ENCODE measurements at places on chromosomes 11 and 22.

GRCh38 chr11:118699506-118700220 is 20.2 kb upstream of the TREH start:
- no peak for DNase-seq

DNA sequence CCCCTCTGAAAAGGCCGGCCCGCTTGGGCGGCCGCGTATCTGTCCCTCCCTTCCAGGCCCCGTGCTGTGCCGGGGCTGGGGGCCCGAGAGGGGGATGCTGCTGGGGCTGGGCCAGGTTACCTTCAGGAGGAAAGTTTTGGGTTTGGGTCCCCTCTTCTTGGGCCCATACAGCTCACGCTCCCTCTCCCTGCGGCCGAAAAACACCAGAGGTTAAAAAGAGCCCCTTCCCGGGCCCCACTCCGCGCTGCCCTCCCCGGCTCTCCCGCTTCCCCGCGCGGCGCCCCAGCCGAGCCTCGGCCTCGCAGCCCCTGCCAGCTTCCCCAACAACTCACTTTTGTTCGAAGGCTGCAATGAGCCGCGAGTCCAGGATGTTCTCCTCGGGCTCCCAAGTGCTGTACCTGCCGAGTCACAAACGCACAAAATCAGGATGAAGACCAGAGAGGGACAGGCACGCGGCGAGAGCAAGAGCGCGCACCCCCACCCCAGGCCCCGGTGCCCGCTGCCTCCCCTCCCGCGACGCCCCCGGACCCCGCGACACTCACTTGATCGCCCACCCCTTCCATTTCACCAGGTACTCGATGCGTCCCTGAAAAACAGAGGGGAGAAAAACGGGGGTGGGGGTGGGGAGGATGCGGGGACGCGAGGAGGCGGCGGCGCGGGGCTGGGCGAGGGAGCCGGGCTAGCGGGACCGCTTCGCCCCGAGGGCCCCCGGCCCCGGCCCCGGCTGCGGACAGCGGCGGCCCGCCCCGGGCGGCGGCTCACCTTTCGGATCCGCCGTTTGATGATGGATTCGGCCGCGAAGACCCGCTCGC is 450 bp downstream of the CBX6 start:
- no peak for DNase-seq

DNA sequence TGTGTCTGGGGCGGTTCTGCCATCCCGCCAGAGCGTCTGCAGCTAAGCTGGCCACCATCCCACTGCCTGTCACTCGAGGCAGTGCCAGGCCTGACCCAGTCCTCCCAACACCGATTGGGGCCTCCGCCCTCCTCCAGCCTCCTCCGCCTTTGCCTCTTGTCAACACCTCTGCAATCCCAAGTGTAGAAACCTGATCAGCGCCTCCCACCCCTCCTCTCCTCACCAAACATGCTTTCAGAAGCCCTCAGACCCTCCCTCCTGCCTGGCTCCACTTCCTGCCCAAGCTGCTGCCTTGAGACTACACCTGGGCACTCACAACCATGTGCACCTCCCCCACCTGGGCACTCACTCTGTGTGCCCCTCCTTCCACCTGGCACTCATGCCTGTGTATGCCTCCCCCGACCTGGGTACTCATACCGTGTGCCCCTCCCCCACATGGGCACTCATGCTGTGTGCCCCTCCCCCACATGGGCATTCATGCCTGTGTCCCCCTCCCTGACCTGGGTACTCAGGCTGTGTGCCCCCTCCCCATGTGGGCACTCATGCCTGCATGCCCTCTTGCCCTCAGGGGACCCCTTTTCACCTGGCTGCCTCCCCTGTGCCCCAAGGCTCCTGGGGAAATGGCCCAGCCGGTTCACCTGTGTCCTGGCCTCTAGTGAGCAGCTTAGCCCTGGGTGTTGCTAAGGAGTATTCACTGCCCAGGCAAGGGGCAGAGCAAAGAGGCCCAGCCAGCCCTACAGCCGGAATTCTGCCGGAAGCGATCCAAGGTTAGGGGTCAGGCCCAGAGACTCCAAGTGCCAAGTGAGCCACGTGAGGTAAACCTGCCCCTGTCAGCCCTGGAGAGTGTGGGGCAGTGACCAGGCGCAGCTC is 5.5 kb upstream of the IFITM10 start:
- no peak for DNase-seq

- no peak for DNase-seq
These were observed 8.2 kb downstream of the PLEKHB1 start for GRCh38 chr11:73654482-73655021.

DNA sequence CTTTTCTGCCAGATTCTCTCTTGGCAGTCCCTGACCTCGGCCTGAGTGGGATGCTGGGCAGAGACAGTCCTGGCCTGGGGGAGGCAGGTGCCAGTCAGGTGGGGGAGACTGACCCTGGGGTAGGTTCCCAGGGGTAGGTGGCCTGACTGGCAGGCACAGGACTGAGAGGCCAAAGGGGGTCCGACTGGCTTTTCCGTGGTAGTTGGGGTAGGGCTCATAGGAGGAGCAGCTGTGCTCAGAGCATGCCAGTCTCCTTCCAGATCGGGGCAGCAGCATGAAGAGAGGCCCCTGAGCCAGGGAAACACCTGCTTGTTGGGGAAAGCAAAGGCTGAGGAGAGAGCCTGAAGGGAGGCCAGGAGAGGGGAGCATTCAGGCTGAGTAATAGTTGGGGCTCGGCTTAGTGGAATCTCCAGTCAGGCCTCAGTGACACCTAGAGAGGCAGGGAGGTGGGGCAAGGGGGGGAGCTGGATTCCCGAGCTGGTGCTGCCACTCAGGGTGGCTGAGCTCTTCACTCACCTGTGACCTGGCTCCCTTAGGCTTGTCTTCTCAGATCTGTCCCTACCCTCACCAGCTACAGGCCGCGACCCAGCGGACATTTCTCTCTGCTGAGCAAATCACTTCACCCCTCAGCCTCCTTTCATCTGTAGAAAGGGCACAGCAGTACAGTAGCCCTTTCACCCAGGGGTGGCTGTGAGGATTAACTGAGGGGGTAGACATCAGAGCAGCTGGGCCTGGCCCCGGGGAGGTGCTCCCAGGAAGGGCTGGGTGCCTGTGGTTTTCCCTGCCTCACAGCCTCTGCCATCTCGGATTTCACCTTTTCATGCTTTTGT is 26.2 kb downstream of the MCM5 start:
- no peak for DNase-seq

- DNase-seq: no peak
These were observed 22.0 kb upstream of the CD81 start for GRCh38 chr11:2355000-2355644.

GRCh38 chr22:48335442-48336139 is 1492.1 kb downstream of the BRD1 start:
- DNase-seq: no peak

DNA sequence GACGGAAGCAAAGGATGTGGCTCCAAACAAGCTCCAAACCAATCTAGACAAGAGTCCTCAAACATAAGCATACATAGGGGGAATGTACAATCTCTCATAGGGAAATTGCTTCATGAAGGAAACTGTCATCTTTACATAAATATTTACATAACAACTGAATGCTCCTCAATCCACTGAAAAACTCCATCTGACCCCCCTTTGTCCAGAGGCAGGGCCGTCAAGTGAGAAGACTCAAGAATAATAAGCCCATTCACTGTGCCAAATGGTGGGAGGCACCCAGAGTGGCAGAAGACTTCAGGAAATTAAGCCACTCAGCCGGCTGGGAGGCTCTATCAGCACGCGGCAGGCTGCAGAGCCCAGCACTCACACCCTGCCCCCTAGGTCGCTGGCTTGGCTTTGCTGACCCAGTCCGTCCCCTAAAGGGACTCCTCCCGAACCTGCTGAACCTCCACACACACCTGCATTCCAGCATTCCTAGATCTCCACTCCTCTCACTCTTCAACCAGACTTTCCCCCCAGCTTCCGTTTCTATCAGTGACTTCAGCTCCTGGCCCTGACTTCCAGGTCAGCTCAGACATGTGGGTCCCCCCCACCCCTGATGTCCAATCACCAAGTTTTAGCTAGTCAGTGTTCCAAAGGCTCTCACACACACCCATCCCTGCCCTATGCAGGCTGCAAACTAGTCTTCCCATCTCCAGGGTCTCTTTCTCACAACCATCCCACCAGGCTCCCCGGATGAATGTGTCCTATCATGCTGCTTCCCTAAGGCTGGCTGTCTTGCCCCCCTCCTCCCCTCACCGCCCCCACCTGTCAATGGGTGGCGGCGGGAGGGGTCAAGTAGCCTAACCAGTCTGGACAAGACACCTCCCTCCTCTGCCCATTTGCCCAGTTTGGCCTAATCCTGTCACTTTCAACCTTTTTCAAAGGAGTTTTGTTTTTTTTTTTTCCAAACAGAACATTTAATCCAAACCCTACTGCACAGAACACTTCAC is 11.3 kb downstream of the VPS37C start:
- DNase-seq: no peak
